Anterior cingulate cortex (tissue), 58 donors: ENCODE measurements at places on chromosomes 4 and X.

- DNase-seq, result no peak
Observed at GRCh38 chr4:136793848-136794247, 738.4 kb downstream of the PCDH18 start.

DNA sequence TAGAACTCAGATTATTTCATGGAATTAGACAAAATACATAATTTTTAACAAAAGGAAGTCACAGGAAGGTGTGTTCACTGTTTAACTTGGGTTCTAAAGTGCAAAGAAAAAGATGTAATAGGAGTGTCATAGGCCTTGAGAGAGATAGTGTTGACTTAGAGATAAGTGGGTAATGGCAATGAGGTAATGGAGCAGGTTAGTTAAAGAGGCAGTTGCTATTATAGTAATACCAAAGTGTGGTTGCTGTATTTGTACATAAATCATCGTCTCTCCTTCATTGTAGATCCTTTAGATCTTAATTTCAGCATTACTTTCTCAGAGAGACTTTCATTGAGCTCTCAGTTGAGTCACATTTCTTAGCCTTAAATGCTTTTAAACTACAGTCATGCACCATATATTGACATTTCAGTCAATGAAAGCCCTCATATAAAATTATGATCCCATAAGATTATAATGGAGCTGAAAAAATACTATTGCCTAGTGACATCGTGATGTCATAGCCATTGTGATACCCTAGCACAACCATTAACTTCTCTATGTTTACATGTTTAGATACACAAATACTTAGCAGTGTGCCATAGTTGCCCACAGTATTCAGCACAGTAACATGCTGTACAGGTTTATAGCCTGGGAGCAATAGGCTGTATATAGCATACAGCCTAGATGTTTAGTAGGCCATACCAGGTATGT lies 245.4 kb downstream of the ADGRL3 start:
- DNase-seq, result no peak

GRCh38 chrX:15334561-15334960 lies 762 bp downstream of the PIGA start:
- no peak for DNase-seq

DNA sequence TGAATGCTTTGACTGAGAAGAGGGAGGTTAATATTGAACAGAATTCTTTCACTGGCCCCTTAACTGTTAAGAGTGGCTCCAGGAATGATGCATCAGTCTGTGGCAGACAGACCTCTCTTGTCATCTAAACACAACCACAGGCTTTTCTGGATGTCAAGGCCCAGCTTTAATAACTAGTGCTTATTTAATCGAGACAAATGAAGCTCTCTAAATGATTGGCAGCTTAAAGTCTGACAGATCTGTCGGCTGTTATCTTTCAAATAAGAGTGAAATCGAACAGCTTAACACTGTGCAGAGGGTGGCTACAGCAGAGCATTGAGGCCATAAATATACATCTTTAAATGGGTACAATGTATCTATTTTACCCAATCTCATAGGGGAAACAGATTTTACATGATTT lies 500.8 kb upstream of the PABPC4L start:
- DNase-seq, result no peak

DNA sequence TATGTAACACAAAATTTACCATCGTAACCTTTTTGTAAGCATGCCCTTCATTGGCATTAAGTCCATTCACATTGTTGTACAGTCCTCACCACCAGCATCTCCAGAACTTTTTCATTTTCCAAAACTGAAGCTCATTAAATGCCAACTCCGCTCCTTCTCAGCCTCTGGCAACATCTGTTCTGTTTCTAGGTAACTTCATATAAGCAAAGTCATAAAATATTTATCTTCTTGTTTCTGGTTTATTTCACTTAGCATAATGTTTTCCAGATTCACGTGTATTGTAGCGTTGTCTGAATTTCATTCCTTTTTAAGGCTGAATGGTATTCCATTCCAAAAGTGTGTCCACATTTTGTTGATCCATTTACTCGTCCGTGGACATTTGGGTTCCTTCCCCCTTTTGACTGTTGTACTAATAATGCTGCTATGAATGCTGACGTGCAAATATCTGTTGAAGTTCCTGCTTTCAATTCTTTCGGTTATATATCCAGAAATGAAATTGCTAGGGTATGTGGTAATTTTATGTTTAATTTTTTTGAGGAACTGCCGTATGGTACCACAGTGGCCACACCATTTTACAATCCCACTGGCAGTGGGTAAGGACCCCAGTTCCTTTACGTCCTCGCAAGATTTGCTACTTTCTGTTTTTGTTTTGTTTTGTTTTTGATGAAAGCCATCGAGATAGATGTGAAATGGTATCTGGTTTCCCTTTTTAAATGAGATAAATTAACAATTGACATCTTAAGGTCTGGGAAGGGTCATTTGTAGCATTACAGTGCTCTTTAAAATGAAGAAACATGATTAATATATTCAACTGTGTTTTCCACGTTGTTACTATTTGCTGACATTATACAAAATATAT lies 63.4 kb downstream of the PTTG2 start:
- no peak for DNase-seq

GRCh38 chrX:24268786-24269185 lies 45.1 kb downstream of the SUPT20HL2 start:
- DNase-seq, result no peak

DNA sequence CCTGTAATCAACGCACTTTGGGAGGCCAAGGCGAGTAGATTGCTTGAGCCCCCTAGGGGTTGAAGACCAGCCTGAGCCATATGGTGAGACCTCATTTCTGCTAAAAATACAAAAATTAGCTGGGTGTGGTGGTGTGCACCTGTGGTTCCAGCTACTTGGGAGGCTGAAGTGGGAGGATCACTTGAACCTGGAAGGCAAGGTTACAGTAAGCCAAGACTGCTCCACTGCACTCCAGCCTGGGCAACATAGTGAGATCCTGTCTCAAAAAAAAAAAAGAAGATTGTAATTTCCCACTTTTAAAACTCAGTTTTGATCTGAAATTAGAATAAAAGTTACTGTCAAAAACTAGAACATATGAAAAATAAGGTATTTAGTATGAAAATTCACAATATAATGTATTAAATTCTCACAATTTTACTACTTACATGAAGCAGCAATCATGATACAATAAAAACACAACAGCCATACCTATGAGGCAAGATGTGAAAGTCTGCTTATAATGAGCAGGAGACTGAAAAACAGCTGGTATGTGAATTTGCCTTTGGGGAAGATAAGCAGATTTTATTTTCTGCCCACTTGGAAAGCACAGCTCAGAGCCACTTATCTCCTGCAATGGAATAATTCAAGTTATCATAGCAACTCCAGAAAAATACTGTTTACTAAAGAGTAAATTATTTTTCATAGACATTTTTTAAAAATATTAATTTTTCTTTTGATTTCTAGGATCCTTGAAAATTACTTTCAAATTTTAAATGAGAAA lies 50.6 kb downstream of the ZGRF1 start:
- no peak for DNase-seq

DNA sequence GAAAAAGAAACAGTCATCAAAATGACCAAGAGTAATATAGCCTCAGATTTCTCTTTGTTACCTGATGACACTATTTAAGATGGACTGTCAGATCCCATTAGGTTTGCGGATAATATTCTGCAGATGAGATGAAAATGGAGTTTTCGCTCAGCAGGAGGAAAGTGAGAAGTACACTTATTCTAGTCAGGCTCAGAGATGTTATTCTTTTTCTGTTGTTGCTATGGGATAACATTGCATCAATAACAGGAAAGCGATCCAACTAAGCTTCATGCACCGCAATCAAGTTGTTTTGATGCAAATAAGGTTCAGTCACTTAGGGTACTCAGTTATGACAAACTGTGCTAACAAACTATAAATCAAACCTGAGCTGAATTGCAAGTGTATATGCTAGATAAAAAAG lies 415.0 kb downstream of the CCSER1 start:
- DNase-seq, result no peak

GRCh38 chr4:174928174-174928573 lies 10.0 kb downstream of the ADAM29 start:
- DNase-seq, result no peak

DNA sequence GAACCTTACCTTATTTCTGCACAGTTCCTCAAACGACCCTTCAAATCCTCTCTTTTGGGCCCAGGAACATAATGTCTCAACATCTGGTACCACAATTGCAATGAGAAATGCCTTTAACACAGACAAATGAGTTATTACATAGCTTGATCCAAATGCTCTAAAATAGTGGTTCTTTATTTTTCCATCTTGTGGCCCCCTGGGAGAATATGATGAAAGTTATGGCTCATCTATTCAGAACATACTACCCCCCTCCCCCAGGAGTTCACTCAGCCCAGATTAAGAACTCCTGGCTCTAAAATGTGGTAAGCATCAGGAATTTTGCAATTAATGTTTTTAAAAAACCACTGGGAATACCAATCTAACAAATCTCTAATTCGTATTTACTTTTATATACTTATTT lies 23.9 kb upstream of the CENPU start:
- DNase-seq, result no peak

DNA sequence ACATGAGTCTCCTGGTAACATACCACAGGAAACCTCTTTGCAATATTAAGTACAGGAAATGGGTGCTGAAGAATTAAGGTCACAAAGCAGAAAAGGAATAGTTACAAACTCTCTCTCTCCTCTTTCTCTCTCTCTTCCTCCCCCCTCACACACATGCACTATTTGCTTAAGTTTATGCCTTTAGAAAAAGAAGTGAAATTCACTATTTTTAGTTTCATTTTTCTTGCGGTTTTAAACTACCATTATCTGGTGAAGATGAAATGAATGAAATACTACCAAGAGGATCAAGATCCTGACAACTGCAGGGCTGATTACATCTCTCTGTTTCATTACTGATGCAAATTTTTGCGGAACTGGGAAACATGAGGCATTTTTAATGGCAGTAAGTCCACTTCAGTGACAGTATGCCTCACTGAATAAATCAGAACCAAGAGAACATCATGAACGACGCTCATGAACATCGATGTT lies 64.3 kb upstream of the FTHL17 start:
- DNase-seq, result no peak

DNA sequence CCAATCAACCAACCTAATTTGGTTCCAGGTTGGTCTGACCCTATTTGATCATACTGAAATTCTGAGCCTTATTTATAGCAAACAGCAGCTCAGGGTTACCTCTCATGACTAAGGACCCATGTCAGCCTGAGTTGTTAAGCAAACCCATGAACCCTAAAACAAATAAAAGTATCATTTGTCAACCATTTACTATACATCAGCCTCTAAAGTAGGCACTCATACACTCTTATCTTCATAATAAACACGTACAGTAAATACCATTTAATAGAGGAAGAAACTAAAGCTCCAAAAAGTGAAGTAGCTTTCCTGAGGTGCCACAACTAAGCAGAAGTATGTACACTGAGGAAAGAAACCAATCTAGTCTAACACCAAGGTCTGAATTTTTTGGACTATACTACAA lies 25.2 kb downstream of the MANBA start:
- no peak for DNase-seq

DNA sequence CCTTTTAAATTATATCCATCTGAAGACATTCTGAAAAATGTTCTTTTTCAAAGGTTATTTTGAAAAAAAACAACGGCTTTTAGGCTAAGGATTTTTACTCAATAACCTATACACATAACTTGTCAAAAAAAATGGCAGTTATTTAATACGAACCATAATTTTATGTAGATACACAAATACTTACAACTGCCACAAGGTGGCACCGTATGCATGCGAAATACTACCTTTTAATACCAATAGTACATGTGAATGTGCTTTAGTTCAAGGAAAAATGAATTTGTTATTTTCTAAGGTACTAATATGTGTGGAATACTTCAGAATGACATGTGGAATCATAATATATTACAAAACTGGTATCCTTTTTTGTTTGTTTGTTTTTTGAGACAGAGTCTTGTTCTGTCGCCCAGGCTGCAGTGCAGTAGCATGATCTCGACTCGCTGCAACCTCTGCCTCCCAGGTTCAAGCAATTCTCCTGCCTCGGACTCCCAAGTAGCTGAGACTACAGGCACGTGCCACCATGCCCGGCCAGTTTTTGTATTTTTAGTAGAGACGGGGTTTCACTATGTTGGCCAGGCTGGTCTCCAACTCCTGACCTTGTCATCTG lies 4.6 kb upstream of the MAD2L1 start:
- DNase-seq, result peak; percentile 40

DNA sequence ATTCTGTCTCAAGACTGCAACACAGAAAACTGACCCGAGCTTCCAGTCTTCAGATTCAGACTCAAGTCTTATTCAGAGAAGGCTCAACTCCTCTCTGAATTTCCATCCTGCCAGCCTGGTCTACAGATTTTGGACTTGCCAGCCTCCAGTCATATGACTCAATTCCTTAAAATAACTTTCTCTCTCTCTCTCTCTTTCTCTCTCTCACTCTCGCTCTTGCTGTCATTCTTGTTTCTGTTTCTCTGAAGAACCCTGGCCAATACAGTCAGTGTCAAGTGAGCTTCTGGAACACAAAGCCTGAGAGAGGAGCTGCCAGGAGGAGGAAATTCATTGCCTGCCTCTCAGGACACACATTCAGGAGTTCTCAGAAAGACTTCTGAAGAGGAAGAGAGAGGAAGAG lies 154.9 kb downstream of the PARM1 start:
- no peak for DNase-seq

DNA sequence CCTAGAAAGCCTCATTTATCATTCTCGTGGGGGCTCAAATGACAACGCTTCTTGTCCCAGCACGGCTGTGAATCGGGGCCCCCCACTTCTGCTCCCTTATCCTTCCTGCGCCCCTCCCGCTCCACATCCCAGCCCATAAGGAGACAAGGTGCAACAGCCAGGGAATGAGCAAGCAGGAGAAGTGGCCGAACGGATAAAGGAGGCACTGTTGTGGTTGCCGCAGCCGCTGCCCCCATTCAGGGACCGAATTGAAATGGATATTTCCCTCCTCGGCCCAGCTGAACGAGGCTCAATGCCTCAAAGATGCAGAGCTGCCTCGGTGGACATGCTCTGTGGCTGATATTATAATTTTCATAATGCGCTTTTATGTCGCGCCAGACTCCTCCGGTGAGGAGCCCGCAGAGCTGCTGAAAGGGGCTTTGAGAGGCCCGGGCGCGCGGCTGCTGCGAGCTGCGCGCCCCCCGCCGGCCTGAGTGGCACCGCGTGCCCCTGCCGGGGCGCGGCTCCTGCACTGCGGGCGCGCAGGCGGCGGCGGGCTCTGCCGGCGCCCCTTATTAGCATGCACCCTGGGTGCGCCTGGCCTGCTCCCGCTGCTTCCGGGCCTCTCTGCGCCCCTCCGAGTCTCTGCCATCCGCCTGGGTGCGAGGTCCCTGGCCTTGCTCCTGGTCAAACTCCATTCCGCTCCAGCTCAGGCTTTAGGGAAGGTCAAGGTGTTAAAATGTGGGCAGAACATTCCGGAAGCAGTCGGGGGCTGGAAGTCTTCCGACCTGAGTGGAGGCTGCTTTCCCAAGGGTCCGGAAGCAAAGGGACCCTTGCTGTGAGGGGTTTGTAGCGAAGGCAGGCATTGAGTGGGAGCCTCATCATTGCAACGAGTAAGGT lies 68.2 kb upstream of the TMEM33 start:
- DNase-seq, result no peak

- no peak for DNase-seq
Observed at GRCh38 chr4:32775049-32775448, 2054.9 kb downstream of the PCDH7 start.
